Stimulated activated CD8-positive, alpha-beta memory T cell treated with anti-CD3 and anti-CD28 coated beads, Interleukin-15, amount 100 ng/mL, for 48 hours (primary cell): ENCODE measurements at places on chromosomes 2 and 18.

GRCh38 chr2:239570216-239570925 is 169.6 kb upstream of the HDAC4 start:
- no peak for DNase-seq

GRCh38 chr2:219199470-219200211 is 6.9 kb upstream of the ZFAND2B start:
- DNase-seq = no peak

- no peak for DNase-seq
Measured at GRCh38 chr2:54586062-54586461, 129.9 kb downstream of the SPTBN1 start.

GRCh38 chr18:25066516-25066915 is 285.4 kb downstream of the ZNF521 start:
- DNase-seq = no peak

GRCh38 chr2:62704654-62705006 is 883 bp upstream of the EHBP1 start:
- DNase-seq = no peak

DNA sequence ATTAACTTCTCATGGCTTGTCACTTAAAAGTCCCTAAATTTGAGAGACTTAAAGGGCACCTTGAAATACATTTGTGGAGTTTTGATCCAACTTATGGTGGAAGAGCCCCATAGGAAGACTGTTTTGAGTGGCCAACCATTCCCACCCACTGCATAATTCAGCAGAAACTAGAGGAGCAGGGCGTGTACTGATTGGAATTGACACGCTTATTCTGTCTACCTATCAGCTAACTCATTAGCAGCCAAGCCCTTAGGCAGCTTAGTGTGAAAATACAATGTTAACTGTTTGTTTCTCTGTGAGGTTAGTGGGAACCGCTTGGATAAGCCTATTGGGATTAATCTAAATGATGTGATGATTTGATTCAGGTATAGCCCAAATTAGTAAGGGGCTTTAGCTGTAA is 6.4 kb downstream of the LGALSL start:
- DNase-seq = no peak

GRCh38 chr2:130720528-130720927 is 8.3 kb upstream of the GPR148 start:
- no peak for DNase-seq

DNA sequence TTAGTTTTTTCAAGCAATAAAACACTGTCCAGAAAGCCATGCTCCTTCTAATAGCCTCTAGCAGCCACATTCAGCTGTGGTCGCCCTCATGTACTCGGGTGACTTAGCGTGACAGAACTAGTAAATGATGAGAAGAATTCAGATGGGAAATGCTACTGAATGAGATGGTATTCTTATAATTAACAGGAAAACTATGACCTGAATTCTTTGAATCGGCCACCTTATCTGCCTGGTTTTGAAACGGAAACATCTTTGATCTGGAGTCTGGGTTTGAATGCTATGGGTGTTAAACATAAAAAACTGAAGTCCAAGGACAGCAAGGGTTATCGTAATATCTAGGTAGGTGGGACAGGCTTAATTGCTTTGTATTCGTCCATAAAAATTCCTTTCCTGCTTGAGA is 138.8 kb upstream of the DNMT3A start:
- no peak for DNase-seq

DNA sequence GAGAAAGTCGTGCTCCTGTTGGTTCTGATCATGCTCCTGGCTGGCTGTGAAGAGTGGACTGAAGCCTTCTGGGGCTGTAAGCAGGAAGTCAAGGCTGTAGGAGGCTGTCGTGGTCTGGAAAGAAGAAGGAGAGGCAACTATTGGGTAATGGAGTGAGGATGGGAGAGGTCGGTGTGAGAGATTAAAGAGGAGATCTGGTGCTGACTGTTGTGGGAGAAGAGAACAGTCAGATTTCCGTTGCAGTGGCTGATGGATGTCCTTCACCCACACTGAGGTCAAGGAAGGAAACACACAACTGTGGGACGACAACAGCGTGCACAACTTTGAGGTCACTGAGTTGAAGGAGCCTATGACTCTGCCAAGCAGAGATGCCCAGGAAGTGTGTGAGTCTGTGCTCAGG is 2.8 kb upstream of the PSMD1 start:
- no peak for DNase-seq

- no peak for DNase-seq
Measured at GRCh38 chr2:238899386-238899785, 51.5 kb downstream of the TWIST2 start.

- DNase-seq = no peak
Measured at GRCh38 chr18:39638224-39638623, 2072.6 kb upstream of the CELF4 start.

DNA sequence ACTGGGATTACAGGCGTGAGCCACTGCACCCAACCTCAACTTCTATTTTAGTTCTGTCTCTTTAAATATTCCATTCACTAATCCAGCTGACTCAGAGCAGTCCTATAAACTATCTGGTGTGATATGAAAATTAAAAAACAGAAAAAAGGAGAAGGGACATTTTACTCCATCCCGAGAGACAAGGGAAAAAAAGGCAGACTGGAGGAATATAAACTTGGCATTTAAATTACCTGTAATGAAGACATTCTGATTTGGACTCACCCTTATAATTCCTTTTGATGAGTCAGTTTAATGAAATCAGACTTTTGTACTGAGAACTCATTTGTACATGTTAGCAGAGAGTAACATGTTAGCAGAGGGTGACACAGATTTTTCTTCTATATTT is 74.8 kb upstream of the RIOK3 start:
- DNase-seq = no peak

GRCh38 chr2:44745922-44746766 is 195.4 kb upstream of the SIX3 start:
- no peak for DNase-seq

- no peak for DNase-seq
Measured at GRCh38 chr2:181178823-181179412, 198.5 kb downstream of the UBE2E3 start.

- no peak for DNase-seq
Measured at GRCh38 chr2:199984755-199985154, 29.4 kb downstream of the MAIP1 start.

DNA sequence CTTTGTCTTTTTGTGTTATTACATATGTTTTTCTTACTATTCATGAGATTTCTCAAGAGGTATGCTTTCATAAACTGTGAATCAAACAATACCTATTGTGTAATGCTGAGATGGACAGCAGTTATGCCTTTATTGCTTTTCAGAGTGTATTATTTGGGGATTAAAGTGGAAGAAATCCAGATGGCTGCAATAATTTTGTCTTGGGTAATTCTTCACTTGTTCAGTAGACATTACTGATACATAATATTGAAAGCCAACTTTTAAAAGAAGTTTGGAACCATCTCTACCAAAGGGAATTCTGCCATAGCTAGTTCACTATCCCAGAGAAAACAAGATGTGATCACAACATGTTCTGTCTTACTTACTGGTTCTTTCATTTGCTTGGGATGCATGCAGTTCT is 253.4 kb upstream of the ZSWIM2 start:
- no peak for DNase-seq

- no peak for DNase-seq
Measured at GRCh38 chr2:119232666-119232993, 9.0 kb downstream of the STEAP3 start.

GRCh38 chr2:143026411-143027054 is 102.7 kb upstream of the ARHGAP15 start:
- DNase-seq = no peak

GRCh38 chr18:35155398-35156117 is 85.3 kb upstream of the ZNF397 start:
- DNase-seq = no peak

GRCh38 chr18:40152859-40153258 is 1802.2 kb upstream of the PIK3C3 start:
- DNase-seq = no peak

- DNase-seq = no peak
Measured at GRCh38 chr18:77093067-77093430, 39.5 kb downstream of the MBP start.

- DNase-seq = no peak
Measured at GRCh38 chr2:130810490-130810889, 26.2 kb upstream of the ARHGEF4 start.

DNA sequence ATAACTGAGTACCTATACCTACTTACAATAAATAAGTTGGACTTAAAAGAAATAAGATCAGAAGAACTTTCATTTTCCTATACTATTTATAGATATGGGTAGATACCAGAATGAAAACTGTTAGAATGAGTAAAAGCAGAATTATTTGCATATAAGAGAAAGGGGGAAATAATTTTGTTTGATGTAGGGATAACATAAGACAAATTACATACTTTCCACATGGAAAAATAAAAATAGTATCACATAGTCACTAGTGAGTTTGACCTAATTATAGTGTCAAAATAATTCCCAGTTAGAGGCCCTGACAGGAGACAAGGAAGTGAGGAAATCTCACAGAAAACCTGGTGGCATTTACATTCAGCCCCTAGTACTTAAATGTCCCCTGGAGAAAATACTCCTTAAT is 28.6 kb downstream of the KCMF1 start:
- DNase-seq = no peak

- DNase-seq = peak; percentile 17
Measured at GRCh38 chr2:62038975-62039771, 133.7 kb downstream of the COMMD1 start.

DNA sequence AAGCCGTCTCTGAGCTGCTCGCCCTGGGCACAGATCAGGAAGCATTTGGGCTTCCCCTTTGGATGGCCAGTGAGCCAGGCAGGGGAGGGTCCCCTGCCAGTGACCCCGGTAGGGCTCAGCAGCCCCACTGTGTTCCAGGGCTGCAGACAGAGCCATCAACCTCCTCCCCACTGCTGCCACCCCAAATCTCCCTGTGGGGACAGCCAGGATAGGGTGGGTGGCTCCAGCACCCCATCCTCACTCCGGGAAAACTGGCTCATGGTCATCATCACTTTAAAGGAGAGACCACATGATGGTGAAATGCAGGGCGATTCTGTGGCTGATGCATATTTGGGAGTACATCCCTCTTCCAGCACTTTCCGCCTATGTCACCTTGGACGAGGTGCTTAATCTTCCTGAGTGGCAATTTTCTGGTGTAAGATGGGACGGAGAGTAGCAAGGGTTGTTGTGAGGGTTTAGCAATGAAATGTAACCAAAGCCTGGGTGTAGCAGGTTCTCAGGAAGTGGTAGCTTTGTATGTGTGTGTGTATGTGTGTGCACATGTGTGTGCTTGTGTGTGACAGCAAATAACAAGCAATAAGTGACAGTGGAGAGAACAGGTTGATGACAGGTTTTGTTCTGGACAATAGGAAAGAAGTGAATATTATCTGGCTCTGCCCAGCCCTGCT is 61.8 kb downstream of the ACAA2 start:
- no peak for DNase-seq

DNA sequence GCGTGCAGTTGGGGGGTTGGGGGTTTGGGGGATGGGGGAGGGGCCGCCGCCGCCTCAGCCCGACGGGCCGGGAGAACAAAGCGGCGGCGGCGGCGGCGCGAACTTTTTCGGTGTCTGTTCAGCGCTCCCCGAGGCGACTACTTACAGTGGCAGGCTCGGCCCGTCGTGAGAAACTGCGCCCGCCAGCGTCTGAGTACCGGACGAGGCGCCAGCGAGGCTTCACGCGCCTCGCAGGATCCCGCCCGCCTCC is 172 bp downstream of the PRKD3 start:
- DNase-seq = no peak

- no peak for DNase-seq
Measured at GRCh38 chr2:3704692-3705091, 1.3 kb downstream of the DCDC2C start.

DNA sequence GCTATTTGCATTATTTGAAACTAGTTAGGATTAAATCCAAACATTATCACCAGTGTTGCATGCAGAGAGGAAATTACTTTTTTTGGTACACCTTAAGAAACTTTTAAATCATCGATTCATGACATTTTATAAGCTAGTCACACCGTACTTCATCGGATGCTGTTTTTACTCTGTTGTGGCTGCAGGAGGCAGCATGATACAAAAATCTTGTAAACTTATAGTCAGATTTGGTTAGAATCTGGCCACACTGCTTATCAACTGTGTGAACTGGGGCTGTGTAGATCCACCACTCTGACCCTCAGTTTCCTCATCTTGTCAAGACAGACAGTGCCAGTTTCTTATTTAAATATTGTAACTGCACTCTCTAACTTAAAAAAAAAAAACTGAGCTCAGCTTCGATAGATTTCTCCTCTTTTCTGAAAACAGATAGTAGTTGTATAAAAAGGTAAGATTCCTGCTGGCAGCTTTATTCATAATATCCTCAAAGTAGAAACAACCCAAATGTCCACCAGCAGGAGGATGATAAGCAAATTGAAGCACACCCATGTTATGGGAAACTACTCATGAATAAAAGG is 77.8 kb downstream of the RAPGEF4 start:
- DNase-seq = no peak

- DNase-seq = no peak
Measured at GRCh38 chr2:96579422-96579821, 42.9 kb downstream of the ARID5A start.

DNA sequence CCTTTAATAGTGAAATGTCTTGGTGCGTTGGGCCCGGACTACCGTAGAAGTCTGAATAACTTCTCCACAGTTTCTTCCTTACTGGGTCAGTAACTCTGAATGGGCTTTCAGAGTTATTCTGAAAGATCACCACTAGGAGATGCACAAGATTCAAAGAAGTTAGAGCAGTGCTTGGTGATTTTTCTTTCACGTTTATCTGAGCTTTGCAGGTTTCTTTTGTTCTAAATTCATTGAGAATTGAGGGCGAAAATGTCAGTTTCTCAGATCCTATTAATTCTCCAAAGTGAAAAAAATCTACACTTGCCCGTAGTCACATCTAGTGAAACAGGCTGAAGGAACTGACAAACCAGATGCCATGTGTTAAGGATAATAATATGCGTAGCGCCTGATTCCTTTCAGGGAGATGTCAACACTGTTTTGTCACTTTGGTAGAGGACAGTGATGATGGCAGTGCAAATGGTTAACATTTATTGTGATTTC is 70.1 kb downstream of the QPCT start:
- DNase-seq = no peak

- no peak for DNase-seq
Measured at GRCh38 chr2:496729-497128, 180.5 kb downstream of the TMEM18 start.

DNA sequence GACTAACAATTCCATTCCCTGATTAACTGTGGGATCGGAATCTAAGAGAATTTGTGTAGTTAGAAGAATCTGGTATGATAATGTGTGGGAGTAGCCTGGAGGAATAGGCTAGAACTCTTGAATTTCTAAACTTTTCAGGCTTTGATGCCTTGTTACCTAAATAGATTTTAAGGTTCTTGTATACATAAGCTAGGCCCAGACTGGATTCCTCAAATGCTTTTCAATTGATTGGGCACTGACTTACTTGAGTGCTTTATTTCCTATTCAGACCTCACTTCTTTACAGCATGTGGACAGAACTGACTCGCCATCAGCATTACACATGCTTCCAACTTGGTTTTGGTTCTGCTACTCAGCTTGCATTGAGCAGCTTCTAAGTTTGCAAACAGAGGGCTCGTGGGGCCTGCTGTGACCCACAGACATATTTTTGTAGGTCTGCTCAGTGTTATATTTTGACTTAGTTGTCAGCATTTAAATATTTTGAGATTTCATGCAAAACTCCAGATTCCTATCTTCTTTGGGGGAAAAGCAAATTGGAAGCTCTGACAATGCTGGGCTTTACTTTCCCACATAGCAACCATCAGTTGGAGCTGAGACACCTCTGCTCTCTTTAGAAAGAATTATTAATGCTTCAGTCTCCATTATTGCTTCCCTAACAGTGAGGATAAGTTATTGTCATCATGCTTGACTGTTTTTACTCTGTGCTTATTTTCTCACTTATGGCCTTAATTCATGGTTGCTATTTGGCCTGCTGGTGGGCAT is 5.7 kb downstream of the PARD3B start:
- DNase-seq = no peak
